ENCODE measurements at places on chromosomes 5 and 9.

- no peak for DNase-seq
These were observed 1.7 kb downstream of the STC2 start for GRCh38 chr5:173326501-173326960.

- no peak for DNase-seq
These were observed 14.9 kb upstream of the GFRA3 start for GRCh38 chr5:138289296-138289695.

- no peak for DNase-seq
These were observed 50.9 kb downstream of the ANKRD31 start for GRCh38 chr5:75185763-75186162.

DNA sequence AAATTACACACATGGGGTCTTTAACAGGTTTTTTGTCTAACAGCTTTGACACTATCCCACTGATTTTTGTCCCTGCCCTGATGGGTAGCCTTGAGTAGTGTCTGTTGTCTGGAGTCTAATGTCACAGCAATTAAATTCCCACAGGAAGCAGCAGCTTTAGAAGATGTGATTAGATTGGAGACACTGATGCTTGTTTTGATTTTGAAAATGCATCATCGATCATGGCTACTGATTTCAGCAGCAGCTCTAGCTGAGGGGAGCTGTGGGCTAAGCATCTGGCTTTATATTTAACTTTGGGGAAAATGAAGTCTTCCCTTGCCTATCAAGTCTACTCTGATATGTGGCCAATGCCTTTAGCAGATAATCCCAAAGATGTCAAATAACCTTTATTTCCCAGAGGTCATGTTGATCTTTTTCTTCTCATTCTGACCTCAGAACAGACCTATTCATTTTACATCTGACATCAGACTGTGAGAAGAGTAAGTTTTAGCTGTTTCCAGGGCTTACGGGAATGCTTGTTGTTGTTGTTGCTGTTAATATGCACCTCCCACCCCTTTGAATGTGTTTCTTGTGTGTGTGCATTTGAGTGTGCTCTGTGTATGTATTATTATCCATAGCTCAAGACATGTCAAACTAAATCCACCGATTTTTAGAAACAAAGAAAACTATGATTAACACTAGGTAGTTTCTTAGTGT is 704.9 kb upstream of the NUDT12 start:
- DNase-seq: no peak

- peak; percentile 68 for DNase-seq
These were observed 75.4 kb upstream of the LRRTM2 start for GRCh38 chr5:138950421-138951031.

GRCh38 chr5:161530700-161531099 is 15.8 kb downstream of the GABRB2 start:
- no peak for DNase-seq

DNA sequence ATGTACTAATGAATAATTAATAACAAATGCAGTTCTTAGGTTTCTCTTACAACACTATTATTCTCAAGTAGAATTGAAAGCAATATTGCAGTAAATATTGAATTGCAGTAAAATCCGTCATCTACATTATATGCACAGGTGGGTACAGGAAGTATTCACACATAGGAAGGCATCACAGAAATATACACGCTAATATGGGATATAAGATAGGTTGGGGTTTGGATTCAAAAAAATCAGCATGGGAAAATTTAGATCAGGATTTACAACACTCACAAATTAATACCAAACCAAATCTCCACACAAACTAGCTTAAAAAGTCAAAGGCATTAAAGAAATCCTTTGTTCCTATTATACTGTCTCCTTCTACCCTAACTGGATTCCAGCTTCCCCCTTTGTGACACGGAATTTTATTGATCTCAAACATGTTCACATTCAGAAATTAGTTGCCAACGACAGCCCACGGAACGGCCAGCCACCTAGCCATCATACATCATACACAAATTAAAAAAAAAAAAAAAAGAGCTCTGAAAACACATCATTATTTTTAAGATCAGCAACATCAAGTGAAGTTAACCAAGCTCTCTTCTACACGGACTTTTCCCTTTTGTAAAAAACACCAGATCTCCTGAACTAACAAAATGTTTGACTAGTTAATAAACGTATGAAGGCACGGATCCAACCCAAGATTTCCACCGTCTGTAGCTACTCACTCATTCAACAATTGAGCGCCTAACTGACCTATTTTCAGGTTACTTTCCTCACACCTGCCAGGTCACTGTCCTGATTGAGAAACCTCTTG is 2.2 kb downstream of the NR6A1 start:
- no peak for DNase-seq

- no peak for DNase-seq
These were observed 278.9 kb upstream of the ACTBL2 start for GRCh38 chr5:57761513-57761912.
